ENCODE measurements at places on chromosomes 1 and 21.
A peak's percentile ranks its signal among the peaks of the same experiment; 100 is the strongest.

DNA sequence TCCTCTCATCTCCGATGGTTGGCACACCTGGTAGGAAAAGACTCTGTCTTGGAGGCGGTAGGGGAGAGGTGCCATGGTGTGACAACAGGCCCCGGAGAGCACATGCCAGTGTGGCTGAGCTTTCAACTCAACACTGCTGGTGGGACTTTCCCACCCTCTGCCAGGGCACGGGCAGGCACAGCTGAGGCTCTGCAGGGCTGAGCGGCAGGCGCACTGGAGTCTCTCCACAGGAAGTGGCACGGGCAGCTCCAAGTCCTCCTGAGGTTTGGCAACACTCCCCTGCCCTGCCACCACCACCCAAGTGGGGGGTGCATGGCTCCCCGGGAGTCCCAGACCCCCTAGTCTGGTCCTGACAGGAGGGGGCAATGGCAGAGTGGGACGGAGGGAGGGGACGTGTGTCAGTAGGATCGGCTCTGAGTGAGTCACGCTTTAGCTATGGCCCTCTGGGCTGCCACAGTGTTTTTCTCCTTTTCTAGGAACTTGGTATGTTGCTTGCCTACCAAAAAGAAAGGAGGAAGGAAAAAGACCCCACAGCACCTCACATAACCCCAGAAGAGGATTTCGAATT, 27.3 kb upstream of the EVA1B start:
- peak overlapping the region; percentile 65 for H3K27ac ChIP-seq
- H3K4me1 ChIP-seq, result peaks cover 43% of the 10 kb centered on the region
- peak; percentile 86 for DNase-seq
- H3K27me3 ChIP-seq, result no peaks in the 10 kb centered on the region
- peak overlapping the region; percentile 30 for H3K4me3 ChIP-seq
- peaks cover 49% of the 10 kb centered on the region for H3K36me3 ChIP-seq

GRCh38 chr21:44966135-44967081, 26.6 kb downstream of the SLX9 start:
- DNase-seq, result no peak
- H3K4me1 ChIP-seq, result peaks cover 91% of the 10 kb centered on the region
- H3K27me3 ChIP-seq, result no peaks in the 10 kb centered on the region
- no peaks in the 10 kb centered on the region for H3K36me3 ChIP-seq
- peak overlapping the region; percentile 54 for H3K4me3 ChIP-seq

GRCh38 chr1:158793604-158794003, 12.6 kb upstream of the OR6N2 start:
- no peak overlapping the region for H3K27ac ChIP-seq
- no peaks in the 10 kb centered on the region for H3K27me3 ChIP-seq
- H3K4me1 ChIP-seq, result no peaks in the 10 kb centered on the region
- no peak overlapping the region for H3K4me3 ChIP-seq

DNA sequence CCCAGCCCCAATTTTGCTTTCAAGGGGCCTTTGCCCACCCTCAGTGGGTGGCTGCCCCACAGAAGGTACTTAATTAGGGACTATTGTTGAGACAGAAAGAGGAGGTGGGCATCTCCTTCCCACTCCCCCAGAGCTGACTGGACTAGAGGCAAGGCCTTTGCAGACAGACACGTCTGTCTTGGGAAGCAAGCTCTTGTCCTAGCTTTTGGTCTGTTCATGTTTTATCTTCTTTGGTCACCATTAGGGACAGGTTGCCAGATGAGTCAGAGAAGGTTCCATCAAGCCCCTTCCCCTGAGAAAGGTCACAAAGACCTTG, 27.7 kb downstream of the PTAFR start:
- no peak overlapping the region for H3K4me3 ChIP-seq
- H3K27me3 ChIP-seq, result no peaks in the 10 kb centered on the region
- no peak for DNase-seq
- no peaks in the 10 kb centered on the region for H3K4me1 ChIP-seq
- peaks cover 3% of the 10 kb centered on the region for H3K36me3 ChIP-seq

DNA sequence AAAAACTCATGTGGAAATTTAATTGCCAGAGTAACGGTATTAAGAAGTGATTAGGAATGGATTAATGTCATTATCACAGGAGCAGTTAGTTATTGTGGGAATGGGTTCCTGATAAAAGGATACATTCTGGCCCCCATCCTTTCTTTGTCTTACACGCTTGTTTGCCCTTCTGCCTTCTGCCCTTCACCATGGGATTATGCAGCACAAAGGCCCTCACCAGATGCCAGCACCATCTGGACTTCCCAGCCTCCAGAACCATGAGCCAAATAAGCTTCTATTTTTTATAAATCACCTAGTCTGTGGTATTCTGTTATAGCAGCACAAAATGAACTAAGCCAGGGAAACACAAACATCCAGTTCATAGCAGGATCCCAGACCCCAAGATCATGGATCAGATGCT, 33.9 kb upstream of the POU2F1 start:
- H3K4me3 ChIP-seq, result no peak overlapping the region
- DNase-seq, result no peak

DNA sequence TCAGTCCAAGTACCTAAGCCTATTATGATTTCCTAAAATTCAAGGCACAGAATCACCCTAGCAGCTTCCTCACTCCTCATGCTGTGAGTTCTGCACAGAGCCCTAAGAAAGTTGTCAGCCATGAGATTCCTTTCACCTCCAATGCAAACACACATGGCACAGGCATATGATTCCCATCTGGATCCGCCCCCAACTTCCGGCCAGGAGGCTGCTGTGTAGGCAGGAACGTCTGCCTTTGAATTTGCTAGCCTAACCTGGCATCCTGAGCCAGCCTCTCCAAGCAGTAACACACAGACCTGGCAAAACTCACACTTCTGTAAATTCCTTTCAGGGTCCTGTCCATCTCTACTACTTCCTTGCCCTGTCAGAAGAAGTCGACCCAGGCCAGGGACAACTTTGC, 521.1 kb upstream of the BEND5 start:
- no peaks in the 10 kb centered on the region for H3K27me3 ChIP-seq
- H3K36me3 ChIP-seq, result no peaks in the 10 kb centered on the region
- H3K4me1 ChIP-seq, result no peaks in the 10 kb centered on the region
- no peak overlapping the region for H3K4me3 ChIP-seq
- DNase-seq, result no peak

- H3K27ac ChIP-seq, result peak overlapping the region; percentile 78
- H3K27me3 ChIP-seq, result no peaks in the 10 kb centered on the region
- no peaks in the 10 kb centered on the region for H3K36me3 ChIP-seq
- peaks cover 68% of the 10 kb centered on the region for H3K4me1 ChIP-seq
- H3K4me3 ChIP-seq, result no peak overlapping the region
- DNase-seq, result peak; percentile 61
These were observed 1.9 kb upstream of the S100A3 start for GRCh38 chr1:153550827-153551500.

DNA sequence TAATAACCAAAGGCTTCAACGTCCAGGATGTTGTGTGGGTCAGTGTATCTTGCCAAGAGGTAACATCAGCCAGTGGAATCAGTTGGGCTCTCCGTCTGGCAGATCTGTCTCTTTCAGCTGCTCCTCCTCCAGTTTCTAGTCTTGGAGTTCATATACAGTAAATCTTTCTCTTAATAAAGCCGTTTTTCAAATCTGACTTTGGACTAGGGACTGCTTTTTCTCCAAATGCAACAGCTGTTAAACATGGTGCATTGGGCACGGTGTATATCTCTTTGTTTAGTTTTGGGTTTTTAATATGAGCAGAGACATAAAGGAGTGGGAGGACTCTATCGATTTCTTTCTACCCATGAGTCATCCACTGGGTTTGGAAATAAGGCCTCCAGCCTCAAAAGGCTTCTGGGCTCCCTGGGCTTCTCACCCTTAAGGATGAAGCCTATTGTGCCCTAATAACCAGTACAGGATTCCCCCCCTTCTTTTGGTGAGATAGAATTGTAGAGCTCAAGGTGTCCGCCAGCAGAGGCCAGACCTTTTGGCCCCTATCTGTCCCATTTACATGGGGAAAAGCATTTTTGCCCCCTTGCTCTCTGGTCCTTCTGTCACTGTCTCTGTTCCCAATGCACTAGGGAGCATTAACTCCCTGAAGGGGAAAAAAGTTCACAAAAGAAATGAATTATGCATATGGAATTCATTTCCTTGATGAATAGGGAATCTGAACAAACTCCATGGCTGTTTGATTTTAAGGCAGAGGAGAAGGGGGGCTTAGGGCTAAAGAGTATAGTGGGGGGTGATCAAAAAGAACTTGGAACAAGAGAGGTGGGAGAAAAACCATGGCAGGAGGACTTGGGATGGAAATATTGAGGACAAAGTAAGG, 86.0 kb downstream of the PBX1 start:
- no peaks in the 10 kb centered on the region for H3K36me3 ChIP-seq
- H3K27ac ChIP-seq, result no peak overlapping the region
- no peak for DNase-seq
- H3K27me3 ChIP-seq, result no peaks in the 10 kb centered on the region
- H3K4me3 ChIP-seq, result no peak overlapping the region

- H3K4me1 ChIP-seq, result peaks cover 32% of the 10 kb centered on the region
- H3K4me3 ChIP-seq, result no peak overlapping the region
- peak overlapping the region; percentile 54 for H3K27ac ChIP-seq
- no peaks in the 10 kb centered on the region for H3K27me3 ChIP-seq
These were observed 14.6 kb upstream of the UMODL1 start for GRCh38 chr21:42056468-42056867.

GRCh38 chr1:111570781-111571181, 48.8 kb upstream of the RAP1A start:
- peaks cover 18% of the 10 kb centered on the region for H3K4me1 ChIP-seq
- H3K27me3 ChIP-seq, result no peaks in the 10 kb centered on the region
- H3K4me3 ChIP-seq, result no peak overlapping the region
- no peaks in the 10 kb centered on the region for H3K36me3 ChIP-seq
- DNase-seq, result no peak

DNA sequence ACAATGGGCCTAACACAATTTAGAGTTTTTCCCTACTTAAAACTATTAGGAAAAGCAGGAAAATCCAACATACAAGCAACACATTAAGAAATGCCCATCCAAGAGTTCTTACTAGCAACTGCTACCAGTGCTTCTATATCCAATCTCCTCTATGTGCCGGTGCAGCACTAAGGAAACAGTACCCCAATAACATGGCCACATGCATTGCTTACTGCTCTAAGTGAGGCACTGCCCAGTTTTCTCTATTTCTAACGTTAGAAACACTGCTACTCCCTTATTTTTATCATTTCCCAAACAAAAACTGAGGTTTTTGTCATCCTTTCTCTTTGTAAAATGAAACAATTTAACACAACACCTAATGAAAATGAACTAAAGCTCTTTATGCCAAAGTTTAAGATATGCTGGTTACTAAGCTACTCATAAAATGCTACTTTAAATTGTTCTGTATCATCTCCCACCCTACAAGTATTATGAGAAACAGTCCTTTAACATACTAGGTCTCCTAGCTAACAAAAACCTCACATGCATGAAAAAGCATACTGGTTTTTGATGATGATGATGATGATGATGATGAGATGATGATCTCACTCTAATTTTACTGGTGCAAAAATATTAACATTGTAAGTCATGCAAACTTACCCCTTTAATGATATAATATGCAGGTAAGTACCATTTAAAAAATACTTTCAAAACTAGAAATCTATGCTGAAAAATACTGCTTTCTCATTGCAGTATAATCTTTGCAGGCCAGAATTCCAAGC, 90.7 kb upstream of the TTC39A start:
- peaks cover 16% of the 10 kb centered on the region for H3K36me3 ChIP-seq
- H3K27ac ChIP-seq, result no peak overlapping the region
- H3K4me3 ChIP-seq, result no peak overlapping the region
- H3K27me3 ChIP-seq, result no peaks in the 10 kb centered on the region
- H3K4me1 ChIP-seq, result no peaks in the 10 kb centered on the region
- DNase-seq, result no peak

GRCh38 chr1:12099610-12100009, 36.5 kb downstream of the TNFRSF8 start:
- no peaks in the 10 kb centered on the region for H3K4me1 ChIP-seq
- H3K36me3 ChIP-seq, result no peaks in the 10 kb centered on the region
- H3K27me3 ChIP-seq, result peaks cover 4% of the 10 kb centered on the region

- H3K4me1 ChIP-seq, result no peaks in the 10 kb centered on the region
- no peaks in the 10 kb centered on the region for H3K27me3 ChIP-seq
- no peak for DNase-seq
- H3K27ac ChIP-seq, result no peak overlapping the region
- H3K4me3 ChIP-seq, result no peak overlapping the region
These were observed 151.7 kb upstream of the ZNF648 start for GRCh38 chr1:182213163-182213562.

GRCh38 chr1:164588516-164589341, 29.7 kb downstream of the PBX1 start:
- no peaks in the 10 kb centered on the region for H3K27me3 ChIP-seq
- H3K27ac ChIP-seq, result peak overlapping the region; percentile 89
- DNase-seq, result peak; percentile 77
- H3K4me1 ChIP-seq, result peaks cover 85% of the 10 kb centered on the region
- H3K4me3 ChIP-seq, result peak overlapping the region; percentile 51
- H3K36me3 ChIP-seq, result no peaks in the 10 kb centered on the region

DNA sequence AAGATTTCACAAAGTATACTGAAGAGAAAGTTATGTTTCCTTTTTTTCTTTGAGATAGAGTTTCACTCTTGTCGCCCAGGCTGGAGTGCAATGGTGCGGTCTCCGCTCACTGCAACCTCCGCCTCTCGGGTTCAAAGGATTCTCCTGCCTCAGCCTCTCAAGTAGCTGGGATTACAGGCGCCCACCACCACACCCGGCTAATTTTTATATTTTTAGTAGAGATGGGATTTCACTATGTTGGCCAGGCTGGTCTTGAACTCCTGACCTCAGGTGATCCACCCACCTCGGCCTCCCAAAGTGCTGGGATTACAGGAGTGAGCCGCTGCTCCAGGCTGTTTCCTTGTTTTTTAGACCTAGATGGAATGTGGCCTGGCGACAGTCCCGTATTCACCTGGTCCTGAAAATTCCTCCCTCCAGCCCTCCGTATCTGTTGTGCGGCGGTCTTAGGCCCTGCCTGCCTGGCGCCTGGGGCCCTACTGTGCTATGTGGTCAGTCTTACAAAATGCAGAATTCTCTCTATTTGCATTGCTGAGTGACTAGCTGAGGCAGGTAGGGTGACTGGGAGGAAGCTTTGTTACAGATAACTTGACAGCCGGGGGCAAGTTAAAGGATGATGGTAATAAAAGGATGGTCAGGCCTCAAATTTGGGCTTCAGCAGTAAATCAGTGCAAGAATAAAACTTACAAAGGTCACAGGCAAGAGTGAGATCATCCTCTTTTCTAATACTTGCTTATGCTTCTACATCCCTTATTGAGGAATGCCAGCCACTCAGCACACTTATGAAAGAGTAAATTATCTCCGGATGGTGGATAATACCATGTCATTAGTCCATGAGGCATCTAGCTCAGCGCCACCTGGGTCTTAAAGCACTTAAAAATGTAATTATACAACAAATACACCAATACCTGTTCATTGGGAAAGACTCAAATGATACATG, 30.3 kb downstream of the PARK7 start:
- peaks cover 2% of the 10 kb centered on the region for H3K4me1 ChIP-seq
- H3K27me3 ChIP-seq, result no peaks in the 10 kb centered on the region
- no peak for DNase-seq
- H3K27ac ChIP-seq, result no peak overlapping the region
- no peak overlapping the region for H3K4me3 ChIP-seq

- peak overlapping the region; percentile 97 for H3K27ac ChIP-seq
- peaks cover 90% of the 10 kb centered on the region for H3K4me1 ChIP-seq
- H3K27me3 ChIP-seq, result no peaks in the 10 kb centered on the region
- peaks cover 17% of the 10 kb centered on the region for H3K36me3 ChIP-seq
- H3K4me3 ChIP-seq, result peak overlapping the region; percentile 78
- DNase-seq, result no peak
These were observed 3.2 kb downstream of the CTPS1 start for GRCh38 chr1:40982721-40983120.

- H3K4me1 ChIP-seq, result peaks cover 49% of the 10 kb centered on the region
- H3K27ac ChIP-seq, result peak overlapping the region; percentile 65
- no peak overlapping the region for H3K4me3 ChIP-seq
- H3K27me3 ChIP-seq, result no peaks in the 10 kb centered on the region
These were observed 37.2 kb downstream of the CAMSAP2 start for GRCh38 chr1:200775850-200776249.

- no peaks in the 10 kb centered on the region for H3K4me1 ChIP-seq
- H3K27ac ChIP-seq, result no peak overlapping the region
- no peaks in the 10 kb centered on the region for H3K36me3 ChIP-seq
- DNase-seq, result no peak
These were observed 33.8 kb downstream of the MFSD2A start for GRCh38 chr1:39988618-39989343.

Measured in tibial artery (tissue), 4 donors.